T-helper 22 cell (primary cell): ENCODE measurements at places on chromosomes 3 and 15.

DNA sequence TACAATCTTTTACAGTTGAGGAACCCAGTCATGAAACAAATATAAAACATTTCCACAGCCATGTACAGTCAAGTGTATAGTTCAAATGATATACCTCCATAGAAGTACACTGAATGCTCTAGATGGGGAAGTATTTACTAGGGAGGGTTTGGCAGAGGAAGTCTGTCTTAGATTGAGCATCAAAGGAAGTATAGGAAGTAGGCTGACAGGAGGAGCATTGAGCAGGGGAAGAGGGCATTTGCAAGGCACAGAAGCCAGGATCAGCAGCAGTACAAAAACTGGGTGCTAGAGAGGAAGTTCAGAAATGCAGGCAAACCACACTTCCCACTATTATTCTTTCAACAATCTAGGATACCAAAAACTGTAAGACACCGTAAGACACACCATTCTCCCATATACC lies 122.6 kb downstream of the ANO10 start:
- DNase-seq: no peak

DNA sequence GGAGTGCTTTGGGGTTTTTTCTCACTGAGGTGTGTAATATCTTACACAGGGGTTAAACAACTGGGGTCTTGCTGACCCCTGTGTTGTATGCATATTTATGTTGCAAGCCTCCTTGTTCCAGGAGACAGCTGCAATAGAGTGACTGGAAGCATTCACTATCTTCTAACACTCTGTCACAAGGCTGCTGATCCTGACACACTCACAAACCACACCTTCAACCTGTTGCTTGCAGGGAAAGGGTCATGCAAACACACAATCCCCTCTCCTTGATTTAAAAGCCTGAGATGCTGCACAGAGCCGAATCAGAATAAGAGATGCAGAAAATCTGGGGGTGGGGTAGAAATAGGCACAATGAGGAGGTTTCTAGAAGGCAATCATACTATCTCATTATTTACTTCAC lies 197.3 kb downstream of the CADPS start:
- DNase-seq: no peak

GRCh38 chr3:98002717-98003116 lies 30.5 kb upstream of the RIOX2 start:
- DNase-seq: no peak

DNA sequence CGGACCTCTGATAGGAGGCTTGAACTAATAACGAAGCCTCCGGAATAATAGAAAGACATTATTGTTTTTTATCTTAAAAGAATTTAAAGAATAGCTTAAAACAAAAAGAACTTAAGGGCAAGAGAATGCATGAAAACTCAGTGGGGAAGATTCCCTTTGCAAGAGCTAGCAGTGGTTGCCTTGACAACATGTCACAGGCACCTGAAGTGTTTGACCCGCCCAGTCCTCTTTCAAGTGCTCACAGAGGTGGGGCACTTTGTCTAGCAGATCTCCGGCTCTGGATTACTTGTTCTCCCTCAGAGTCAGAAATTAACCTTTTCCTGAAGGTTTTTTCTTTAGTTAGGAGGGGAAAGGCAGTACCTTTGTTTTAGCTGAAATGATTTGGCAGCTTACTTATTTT lies 37.8 kb downstream of the LARS2 start:
- no peak for DNase-seq

- DNase-seq: no peak
Measured at GRCh38 chr3:151210676-151211381, 7.8 kb upstream of the GPR171 start.

DNA sequence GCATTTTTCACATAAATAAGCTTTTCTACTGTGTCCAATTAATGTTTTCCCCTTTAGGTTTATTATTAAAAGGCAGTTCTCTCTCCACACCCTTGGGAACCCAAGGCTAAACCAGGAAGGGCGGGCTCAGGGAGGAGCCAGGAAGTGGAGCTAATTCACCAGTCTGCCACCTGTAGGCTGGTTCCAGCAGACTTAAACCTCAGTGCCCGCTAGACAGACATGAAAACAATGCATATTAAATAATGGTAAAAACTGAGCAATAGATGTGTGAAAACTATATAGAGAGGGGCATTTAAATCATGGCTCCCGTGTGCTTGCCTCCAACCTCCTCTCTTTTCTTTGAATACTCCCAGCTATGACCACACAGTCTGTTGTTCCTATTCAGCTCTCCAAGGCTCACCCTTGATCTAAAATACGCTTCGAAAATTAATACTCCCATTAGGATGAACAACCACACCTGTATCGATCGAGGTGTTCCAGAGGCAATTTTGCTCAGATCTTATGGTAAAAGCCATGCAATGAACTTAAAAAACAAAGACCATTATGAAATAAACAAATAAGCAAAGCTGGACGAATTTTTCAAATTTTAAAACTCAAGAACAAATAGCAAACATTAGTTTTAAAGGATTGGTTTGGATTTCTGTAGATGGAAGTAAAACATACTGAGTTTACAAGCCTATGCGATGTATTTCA lies 253.3 kb downstream of the TJP1 start:
- no peak for DNase-seq

- no peak for DNase-seq
Measured at GRCh38 chr3:142608631-142609030, 12.4 kb downstream of the PLS1 start.

DNA sequence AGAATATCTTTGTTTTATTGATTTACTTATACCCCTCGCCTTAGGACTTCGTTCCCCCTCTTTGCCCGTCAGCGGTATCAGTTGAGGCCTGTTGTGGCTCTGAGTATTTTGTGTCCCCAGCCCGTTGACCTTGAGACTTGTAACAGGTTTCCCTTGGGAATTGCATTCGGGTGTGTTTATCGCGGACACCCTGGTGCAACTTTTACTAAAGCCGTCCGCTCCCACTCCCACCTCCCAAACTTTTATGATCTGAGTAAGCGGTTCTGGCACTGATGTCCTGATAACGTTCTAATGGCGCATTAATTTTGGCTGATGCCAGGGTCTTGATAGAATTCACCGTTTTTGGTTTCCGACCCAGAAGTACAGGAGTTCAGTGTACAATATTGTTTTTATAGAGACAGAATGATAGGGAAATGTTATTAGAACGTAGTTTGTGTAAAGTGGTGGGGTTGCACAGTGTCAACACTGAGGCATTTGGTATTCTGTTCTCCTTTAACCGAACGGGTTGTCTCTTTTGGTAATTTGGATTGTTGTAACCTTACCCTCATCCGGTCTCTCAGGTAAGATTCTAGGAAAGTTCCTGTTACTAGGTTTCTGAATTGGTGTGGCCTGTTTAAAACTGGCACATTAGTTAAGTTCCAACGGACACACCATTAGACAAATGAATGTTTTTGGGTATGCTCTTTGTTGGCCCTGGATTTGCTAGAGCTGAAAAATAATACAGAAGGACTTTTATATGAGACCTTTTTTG lies 47.8 kb downstream of the OIP5 start:
- no peak for DNase-seq

DNA sequence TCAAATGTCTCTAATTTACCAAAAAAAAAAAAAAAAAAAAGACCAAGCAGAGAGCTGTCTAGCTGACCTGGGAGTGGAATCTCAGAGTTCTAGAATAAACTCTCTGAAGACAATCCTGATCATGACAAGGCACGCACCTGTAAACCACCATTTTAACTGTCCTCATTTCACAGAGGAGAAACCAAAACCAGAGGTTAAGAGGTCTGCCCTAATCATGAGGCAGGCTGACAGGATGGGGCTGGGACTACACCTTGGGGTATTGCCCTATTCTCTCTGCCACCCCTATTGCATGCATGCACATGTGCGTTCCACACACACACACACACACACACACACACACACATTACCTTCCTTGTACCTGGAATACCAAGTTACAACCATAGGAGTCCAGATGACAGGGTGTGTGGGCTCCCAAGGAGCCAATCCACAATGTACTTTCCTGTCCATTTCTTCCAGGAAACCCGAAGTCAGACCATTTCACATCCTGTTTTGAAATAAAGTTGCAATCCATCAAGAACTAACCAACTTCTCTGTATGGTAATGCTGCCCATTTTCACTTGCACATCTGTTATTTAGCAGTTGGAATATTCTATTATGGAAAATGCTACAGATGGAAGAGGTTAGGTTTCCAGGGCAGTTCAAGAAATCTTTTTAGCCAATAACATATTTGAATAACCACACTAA lies 34.6 kb downstream of the HSPBAP1 start:
- no peak for DNase-seq

DNA sequence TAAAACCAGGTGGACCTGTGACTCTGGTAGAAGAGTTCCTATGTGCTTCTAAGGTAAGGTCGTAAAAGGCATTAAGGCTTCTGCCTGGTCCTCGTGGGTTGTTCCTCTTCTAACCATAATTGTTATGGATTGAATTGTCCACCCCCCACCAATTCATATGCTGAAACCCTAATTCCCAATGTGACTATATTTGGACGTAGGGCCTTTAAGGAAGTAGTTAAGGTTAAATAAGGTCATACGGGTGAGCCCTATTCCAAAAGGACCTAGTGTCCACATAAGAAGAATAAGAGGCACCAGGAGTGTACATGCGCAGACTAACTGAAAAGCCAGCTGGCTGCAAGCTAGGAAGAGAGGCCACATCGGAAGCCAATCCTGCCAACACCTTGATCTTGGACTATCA lies 1.9 kb downstream of the ADPGK start:
- no peak for DNase-seq

GRCh38 chr3:177308286-177308685 lies 111.0 kb upstream of the TBL1XR1 start:
- no peak for DNase-seq

DNA sequence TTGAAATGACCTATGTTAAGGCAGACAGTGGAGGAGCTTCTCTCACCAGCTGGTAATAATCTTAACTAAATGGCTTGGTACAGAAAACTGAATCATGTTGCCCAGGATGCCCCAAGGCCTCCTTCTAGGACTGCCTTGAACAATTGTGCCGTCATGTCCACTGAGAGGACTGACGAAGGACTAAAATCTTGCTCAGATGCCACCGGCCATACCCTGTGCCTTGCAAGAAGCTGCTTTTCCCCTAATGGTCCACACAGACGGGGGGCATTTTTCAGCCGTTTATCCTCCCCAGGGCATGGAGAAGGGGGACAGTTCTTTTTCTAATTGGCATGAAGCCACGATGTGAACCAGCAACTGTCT lies 1.8 kb upstream of the CP start:
- no peak for DNase-seq

- no peak for DNase-seq
Measured at GRCh38 chr3:71011565-71012287, 571.8 kb downstream of the FOXP1 start.
